T-helper 2 cell (primary cell): ENCODE measurements at places on chromosomes 3 and 15.

GRCh38 chr3:113276751-113277080 lies 65.4 kb downstream of the BOC start:
- no peak for DNase-seq

DNA sequence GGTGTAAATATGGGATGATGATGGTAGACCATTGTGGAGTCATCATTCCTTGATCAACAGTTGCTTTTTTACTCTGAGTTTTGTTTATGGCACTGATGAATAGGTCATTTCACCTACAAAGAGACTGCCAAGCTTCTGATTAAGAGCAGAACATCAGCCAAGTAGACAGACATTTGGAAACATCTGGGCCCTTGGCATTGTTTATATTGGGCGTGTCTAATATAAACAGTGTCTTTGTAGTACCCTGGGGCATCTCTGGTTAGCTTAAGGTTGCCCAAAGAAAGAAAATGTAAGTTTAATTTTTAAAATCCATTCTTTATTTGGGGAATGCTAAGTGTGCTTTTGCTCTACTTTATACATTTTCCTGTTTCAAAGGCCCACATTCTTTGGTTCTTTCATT lies 377.0 kb downstream of the FEZF2 start:
- DNase-seq = no peak

DNA sequence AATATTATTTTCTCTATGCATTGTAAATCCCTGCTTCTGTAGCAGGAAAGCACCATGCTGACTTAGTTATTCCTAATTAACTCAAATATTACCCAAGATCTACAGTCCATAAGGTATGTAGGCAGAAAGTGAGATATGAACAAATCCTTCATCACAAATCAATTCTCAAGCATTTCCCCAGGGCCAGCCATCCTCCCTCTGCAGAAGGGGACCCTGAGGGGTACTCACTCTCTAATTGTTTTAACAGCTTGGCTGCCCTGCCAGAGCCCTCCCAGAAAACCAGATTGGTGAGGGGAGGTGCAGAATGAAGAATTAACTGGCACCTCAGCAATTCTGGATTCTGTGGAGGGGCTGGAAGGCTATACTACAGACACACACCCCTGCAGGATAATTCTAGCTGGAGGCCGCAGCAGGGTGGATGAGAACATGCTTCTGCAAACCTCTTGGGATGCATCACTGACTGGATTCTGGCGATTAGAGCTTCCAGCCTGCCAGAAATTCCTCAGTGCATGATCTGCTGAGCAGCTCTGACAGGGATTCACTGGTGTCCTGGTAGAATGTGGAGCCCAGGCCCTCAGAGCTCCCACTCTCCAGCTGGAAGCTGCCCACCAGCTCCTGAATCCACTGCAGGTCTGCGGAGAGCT lies 88.6 kb upstream of the HERC1 start:
- no peak for DNase-seq

DNA sequence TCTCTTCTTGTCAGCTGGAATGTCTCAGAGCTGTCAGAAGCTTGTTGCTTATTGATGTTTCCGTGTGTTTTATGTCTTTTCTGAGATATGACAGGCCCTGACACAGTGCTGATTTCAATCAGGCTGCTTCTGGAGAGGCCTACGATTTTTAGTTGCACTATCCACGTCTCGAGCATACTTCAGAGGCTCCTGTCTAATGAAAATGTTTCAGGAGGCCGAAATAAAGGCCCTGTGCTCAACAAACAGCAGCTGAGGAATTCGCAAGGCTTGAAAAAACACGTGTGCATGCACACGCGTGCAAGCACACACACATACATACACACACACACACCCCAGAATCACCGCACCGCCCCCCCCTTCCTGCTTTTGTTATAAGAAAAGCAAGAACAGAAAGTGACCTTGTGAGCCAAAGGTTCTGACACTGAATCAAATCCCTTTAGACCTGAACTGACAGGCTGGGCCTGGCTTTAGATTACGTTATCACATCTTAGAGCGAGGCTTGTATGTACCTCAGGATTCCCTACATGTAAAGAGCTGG lies 296.6 kb downstream of the NR2F2 start:
- DNase-seq = no peak

DNA sequence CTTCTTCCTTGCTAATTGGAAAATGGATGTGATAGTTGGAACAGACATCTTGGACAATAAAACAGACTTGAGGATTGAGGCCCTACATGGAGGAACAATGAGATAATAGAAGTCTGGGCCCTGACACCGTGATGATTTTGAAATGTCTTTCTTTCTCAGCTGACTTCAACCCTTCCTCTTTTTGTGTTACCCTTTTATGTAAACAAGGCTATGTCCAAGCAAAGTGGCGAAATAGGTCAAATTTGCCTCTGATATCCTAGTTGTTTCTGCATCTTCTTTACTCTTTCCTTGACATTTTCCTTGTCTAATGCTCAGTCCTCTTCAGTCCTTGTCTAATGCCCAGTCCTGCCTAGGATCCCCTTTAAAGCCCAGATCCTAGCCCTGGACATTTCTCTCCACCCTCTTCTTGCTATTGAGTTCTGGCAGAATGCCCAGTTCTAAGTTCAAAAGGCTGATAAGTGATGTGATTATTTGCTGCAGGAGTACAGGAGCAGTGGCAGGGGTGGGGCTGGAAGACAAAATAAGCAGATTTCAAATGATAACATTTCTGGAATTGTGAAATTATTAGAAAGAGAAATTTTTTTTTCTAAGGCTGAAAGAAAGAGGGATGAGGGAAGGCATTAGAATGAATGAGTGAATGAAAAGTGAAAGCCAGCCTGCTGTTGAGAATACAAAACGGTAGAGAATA lies 6.5 kb upstream of the VPS8 start:
- DNase-seq = no peak

DNA sequence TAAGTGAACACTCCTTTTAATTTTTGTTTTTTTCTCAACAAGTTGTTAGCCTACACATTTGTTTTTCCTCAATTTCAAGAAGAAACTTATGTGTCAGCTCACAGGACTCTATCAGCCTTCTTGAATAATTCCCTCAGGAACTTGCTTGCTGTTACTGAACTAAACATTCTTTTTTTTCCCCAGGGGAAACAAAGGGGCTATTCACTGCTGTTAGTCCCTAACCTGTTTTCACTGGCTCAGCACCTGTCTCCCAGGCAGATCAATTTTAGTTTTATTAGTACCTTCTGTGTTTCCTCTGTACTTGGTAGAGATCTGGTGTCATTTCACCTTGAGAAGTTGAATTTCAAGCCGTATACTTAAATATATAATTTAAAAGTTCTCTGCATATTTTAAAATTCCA lies 644.6 kb downstream of the CADM2 start:
- DNase-seq = no peak

- no peak for DNase-seq
These were observed 53.1 kb downstream of the PAK2 start for GRCh38 chr3:196792771-196793170.

DNA sequence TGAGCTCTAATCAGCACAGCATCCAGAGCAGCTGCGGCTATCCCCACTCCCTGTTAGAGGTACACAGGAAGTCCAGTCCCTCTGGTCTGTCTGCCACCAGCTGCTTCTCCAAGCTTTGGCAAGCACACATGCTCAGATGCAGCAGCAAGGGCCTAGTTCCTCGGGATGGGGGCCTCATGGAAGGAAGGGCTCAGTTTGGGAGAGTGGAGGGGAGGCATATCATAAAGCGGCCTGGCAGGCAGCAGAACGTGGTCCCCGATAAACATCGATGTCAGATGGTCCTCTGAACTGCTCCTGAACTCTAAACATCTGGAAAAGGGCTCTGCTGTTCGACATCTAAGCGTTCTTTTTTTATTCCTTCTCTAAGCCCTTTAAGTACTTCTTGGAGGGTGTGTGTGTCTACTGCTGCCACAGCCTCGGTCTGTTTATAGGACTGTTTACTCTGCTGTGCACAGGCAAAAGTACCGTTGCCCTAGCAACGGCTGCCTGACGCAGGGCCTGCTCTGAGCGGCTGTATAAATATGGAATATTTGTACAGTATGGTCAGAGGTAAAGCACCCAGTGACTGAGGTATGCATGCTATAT lies 74.6 kb downstream of the PRICKLE2 start:
- no peak for DNase-seq

- DNase-seq = peak; percentile 29
These were observed 116.1 kb downstream of the KLF13 start for GRCh38 chr15:31442699-31443111.

DNA sequence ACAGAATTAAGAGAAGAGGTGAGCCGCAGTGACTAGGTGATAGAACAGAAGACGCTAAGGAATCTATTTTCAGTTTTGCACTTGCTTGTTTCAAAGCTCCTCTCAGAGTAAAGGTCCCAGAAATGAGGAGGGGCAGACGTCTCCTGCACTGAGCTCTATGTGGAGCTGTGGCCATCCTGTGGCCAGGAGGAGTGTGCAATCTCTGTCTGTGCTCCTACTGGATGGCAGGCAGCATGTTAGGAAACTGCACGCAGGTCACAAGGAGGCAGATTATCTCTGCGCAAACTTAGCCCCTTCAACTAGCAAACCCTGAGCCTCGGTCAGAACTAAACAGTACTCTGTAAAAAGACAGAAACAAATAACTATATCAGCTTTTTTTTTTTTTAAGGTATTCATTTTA lies 31.1 kb upstream of the PPIB start:
- no peak for DNase-seq

DNA sequence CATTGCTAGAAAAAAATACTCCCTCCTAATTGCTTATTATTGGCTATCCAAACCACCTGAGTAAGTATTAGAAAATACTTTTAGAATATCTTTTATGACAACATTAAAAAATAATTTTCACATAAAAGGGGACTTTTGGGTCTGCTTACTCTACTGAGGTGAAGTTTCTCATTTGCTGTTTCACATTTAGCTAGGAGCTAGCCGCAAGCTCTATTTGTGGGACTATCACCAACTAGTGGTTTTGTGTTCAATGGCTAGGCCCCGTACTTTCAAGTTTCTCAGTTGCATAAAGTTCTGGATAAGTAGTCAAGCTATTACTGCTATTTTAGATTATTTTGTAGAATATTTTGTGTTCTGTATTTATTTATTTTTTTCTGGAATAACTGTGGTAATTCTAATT lies 244.2 kb upstream of the SLITRK3 start:
- DNase-seq = no peak

DNA sequence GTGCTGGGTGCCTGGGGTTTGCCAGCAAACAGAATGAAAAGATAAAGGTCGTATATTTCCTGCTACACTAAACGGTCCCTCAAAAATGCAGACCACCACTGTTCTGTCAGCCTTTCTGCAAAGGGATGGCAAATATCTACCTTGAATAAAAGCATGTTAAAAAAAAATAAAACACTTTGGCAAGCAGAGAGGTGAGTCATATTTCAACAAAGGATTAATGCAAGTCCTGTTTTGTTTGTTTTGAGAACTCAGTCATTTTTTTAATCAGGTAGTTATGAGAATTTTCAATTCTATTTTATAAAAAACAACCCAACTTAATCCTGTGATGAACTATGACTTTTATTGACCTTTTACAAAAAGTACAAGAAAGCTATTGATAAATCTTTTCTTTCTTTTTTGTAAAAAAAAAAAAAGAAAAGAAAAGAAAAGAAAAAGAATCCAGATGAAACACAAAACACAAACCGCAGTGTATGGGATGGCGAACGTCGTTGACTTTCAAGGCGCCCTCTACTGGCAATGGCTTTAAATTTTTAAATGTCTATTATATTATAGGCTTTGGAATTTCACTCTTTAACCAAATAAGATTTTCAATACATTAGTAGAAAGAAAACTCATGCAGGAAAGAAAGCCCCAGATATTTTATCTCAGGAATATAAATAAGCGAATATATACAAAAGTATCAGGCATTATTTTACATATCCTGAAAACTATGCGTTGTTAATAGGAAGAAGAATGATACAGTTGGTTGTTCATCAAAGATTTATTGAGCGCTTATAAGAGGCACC lies 87.8 kb downstream of the NCEH1 start:
- DNase-seq = peak; percentile 9

- DNase-seq = no peak
These were observed 15.6 kb downstream of the NDN start for GRCh38 chr15:23671481-23671880.

DNA sequence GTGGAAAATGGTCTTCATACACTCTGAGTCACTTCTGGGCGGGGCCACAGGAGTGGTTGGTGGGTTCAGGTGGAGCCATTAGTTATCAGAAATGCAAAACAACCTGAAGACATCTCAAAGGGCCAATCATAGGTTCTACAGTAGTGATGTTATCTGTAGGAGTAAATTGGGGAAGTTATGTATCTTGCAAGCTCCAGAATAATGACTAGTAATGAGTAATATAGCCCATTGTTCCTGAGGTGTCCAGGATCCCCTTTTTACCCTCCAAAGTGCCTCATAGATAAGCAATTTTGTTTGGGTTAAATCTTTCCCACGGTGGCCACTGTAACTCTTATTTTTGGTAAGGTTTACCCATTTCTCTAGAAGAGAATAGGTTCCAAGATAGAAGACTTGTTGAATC lies 91.7 kb downstream of the PIK3R4 start:
- DNase-seq = no peak

DNA sequence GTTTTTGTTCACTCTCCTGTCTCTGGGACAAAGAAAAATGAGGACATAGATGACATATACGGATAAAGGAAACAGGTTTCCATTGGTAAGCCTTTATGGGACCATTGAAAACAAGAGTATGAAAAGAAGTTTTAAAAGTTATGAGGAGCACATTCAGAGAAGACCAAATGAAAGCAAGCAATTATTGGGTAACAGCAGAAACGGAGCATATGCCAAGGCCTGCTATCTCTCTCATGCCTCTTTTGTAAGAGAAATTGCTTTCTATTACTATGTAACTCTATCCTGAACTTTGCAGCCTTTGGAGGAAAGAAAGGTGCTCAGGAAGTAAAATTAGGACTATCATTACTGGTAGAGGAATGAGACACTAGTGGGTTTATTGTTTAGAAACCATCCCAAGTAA lies 14.9 kb upstream of the DPH6 start:
- DNase-seq = no peak

GRCh38 chr3:4534906-4535305 lies 41.8 kb downstream of the ITPR1 start:
- DNase-seq = no peak

GRCh38 chr15:68537097-68537496 lies 41.7 kb upstream of the CORO2B start:
- no peak for DNase-seq

DNA sequence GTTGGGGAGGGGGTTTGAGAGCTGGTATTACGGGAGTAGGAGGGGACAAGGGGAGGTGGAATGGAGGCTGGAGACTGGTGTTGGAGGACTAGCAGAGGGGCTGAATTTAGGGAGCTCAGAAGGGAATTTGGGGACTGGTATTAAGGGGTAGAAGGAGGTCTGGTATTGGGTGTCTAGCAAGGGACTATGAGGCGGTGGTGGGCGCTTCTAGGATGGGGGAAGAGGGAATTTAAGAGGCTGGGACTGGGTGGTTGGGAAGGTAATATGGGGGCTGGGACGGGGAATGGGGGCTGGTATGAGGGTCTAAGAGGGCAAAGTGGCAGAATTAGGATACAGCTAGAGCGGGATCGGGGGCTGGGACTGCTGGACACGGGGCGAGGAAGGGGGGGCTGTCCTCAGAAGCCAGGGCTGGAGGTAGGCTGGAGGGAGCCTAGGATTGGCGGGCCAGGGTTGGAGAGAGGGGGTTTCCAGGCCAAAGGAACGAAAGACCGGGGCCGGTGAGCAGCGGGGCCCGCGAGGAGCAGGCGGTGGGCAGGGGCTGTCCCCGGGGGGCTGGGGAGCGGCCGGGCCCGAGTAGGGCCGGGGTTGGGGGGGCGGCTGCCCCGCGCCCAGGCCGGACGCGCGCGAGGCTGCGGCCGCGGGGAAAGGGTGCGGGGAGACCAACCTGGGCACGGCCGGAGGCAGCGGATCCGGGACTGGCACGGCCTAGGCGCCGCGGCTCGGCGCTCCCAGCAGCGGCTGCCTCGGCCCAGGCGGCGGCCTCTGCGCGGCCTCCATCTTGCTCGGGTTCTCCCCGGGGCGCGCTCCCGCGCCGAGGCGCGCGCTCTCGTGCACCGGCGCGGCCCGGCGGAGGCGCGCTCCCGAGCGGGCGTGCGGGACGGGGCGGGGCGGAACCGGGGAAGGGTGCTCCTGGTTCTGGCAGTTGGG lies at the start of gene LHFPL4:
LHFPL4 (minus strand) TSS at position 802 of the 927 bp plus-strand sequence. CDS start 1,143 bp downstream, outside the sequence.
- no peak for DNase-seq
